ENCODE measurements at places on chromosomes 3 and 15.

DNA sequence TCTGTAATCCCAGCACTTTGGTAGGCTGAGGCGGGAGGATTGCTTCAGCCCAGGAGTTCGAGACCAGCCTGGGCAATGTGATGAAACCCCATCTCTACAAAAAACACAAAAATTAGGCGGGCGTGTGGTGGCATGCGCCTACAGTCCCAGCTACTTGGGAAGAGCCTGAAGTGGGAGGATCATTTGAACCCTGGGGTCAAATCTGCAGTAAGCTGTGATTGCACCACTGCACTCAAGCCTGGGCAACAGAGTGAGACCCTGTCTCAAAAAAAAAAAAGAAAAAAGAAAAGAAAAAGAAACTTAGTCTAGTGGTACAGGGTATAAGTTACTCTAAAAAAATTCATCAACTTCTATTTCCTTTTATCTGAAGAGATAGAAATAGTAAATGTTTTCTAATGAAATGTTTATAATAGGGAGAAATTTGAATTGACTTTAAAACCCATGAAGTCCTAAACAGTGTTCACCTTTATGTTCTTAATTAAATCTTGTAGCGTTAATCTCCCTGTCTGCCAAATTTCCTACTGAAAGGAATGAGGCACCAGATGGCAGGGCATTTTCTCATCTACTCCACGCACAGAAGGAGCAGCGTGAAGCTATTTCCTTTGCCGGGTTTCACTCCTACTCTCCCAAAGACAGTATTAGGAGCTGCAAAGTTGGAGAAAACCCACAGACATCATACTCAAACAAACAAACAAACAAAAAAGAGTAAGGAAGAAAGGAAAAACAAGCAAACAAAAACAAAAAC is 1.9 kb downstream of the PCLAF start:
- no peak for DNase-seq

- DNase-seq, result no peak
Measured at GRCh38 chr3:12807601-12808359, 11.3 kb downstream of the CAND2 start.

- no peak for DNase-seq
Measured at GRCh38 chr3:72309661-72310418, 524.9 kb upstream of the PROK2 start.

- no peak for DNase-seq
Measured at GRCh38 chr3:110198717-110199587, 861.6 kb upstream of the DPPA4 start.

DNA sequence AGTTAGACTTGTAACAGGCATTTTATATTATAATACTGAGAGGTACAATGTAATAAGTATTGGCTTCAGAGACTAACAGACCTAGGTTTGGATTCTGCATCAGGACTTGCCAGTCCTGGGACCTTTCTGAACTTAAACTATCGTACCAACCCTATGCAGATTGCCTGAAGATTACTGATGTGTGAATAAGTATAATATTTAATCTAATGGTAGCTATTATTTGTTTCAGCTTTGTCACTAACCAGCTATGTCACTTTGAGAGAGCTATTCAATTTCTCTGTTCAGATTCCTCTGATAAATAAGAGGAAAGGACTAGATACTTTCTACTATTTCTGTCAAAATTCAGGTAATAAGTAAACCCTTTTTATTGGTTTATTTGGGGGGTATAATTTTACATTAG is 184.4 kb upstream of the NECTIN3 start:
- DNase-seq, result no peak

DNA sequence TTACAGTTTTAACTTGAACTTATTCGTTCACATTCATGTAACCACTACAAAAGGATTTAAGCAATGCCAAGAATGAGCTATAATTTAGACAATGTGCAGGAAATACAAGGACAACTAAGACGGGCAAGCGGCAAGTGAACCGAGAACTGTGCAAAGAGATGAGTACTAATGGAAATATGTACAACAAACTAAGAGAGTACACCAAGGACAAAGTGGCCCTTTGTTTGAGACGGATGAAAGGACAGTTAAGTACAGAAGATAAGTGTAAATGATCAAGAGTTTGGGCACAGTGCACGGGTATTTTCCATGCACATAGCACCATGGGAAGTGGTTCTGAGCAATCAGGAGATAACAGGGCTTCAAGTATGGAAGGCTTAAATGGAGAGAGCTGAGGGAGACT is 281.7 kb downstream of the ROBO2 start:
- DNase-seq, result no peak

- DNase-seq, result no peak
Measured at GRCh38 chr3:127221446-127222035, 28.6 kb downstream of the PRR23E start.

- DNase-seq, result no peak
Measured at GRCh38 chr3:65793495-65794200, 245.1 kb downstream of the MAGI1 start.

DNA sequence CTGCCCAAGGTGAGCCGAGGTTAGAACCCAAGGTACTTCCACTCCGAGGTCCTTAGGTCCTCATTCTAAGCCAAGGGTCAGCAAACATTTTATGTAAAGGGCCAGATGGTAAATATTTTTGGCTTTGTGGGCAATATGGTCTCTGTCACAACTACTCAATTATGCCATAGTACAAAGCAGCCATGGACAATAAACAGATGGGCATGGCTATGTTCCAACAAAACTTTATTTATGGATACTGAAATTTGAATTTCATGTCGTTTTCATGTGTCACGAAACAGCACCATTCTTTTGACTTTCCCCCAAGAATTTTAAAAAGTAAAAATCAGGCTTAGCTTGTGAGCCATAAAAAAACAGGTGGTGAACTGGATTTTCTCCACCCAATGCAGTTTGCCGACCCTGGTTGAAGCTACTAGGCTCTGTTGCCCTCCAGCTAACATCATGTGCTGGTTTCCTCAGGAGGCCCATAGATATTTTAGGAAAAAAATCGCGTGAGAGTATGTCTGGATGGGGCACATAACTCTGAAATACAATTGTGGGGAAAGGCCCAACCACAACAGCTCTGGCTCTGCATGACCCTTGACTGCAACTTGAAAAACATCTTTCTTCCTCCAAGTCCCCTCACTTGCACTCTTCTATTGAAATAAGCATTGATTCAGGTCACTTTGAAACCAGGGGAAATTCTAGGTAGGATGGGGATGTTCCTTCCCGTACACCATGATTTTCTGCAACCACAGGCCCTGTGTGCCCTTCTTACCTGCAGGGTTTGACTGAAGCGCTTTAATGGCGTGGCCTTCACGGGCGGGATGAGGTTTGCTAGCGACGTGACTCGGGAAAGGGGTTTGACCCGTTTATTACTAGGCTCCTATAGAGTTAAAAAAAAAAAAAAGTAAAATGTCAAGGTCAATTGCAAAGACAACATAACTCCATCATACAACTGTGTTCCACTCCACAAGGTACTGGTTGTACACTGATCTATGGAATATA is 28.5 kb downstream of the ARHGEF3 start:
- DNase-seq, result no peak

DNA sequence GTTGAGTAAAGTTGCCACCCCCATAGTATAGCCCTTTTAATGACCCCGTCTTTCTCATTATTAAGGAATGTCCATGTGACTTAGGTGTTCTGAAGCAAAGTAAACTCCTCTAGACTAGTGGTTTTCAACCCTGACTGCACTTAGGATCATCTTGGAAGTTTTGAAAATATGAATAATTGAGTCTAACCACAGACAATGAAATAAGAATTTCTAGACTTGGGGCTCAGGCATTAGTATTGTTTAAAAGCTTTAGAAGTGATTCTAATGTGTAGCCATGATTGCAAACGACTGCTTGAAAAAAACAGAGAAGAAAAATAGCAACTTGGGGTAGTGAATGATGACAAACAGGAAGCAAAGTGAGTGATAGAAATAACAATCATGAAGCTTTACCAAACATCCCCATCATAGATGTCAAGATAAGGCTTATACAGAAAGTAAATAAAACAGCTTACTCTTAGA is 35.0 kb downstream of the ALCAM start:
- DNase-seq, result no peak

- peak; percentile 31 for DNase-seq
Measured at GRCh38 chr3:67655364-67656121, 1.1 kb upstream of the SUCLG2 start.

- no peak for DNase-seq
Measured at GRCh38 chr3:100117093-100117492, 2.8 kb upstream of the FILIP1L start.

DNA sequence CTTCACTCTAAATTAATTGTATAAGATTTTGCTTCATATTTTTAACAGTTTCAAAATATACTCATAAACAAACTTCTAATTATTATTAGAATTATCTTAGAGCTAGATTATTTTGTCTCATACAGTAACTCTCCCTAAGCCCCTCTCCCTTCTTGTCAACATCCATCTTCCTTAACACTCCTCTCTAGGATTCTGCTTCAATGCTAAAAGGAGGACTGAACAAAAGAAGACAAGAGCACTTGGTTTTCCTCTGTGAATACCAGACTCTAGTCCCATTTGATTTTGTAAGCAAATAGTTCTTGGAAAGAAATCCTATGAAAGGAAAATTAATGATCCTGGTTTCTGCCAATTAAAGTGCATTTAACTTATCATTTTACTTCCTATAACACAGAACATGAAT is 91.8 kb downstream of the KCNMB2 start:
- DNase-seq, result no peak

DNA sequence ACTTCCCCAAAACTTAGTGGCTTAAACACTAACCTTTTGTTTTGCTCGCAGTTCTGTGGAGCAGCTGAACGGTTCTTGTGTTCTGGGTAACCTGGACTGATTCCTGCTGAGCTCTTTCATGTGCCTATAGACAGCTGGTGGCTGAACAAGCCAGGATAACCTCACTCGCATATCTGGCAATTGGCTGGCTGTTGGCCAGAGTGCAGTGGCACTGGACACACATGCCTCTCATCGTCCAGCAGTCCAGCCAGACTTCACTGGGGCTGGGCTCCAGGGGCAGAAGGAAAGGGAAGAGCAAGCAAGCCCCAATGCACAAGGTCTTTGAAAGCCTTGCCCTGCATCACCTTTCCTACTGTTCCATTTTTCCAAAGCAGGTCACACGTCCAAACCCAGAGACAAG is 53.6 kb upstream of the GATA2 start:
- no peak for DNase-seq

DNA sequence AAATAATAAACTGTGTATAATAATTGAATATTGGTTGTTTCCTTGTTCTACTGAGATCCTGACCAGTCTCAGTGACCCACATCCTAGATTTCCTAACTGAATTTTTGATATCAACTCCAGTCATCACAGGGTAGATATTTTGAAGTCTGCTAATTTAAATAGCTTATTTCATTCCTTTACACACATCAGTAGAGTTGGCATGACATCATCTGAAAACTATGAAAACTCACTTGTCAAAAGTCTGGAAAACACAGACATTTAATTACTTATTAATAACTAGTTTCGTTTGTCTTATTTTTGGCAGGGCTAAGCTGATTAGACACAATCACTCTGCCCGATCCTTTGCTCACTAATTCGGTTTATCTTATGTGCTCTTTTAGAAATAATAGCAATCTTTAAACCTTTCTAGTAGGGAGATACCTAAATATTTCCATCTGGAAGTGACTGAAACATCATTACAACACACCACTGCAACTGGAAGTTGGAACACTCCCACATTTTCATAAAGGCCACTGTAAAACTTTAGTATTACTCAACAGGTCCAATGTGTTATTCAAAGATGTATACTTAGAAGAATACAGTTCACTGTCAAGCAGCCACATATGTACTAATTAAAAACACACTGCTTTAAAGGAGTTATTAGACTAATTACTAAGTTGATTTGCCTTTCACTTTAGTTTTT is 198.4 kb upstream of the ZNF717 start:
- no peak for DNase-seq

DNA sequence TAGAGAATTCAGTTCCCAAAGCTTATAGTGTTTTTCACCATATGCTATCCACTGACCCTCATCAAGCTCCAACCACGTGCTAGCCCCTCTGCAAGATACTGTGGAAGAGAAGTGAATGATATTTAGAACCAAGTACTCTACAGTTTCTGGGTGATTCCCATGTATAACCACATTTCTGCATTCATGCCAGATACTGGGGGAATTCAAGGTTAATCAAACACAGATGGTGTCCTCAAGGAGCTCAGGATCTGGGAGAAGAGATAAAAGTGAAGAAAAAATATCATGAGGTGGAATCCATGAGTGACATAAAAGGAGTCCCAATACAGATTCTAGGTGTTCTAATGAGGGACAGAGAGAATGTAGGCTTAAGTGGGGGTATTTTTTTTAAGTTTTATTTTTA is 195.8 kb downstream of the FHIT start:
- no peak for DNase-seq

DNA sequence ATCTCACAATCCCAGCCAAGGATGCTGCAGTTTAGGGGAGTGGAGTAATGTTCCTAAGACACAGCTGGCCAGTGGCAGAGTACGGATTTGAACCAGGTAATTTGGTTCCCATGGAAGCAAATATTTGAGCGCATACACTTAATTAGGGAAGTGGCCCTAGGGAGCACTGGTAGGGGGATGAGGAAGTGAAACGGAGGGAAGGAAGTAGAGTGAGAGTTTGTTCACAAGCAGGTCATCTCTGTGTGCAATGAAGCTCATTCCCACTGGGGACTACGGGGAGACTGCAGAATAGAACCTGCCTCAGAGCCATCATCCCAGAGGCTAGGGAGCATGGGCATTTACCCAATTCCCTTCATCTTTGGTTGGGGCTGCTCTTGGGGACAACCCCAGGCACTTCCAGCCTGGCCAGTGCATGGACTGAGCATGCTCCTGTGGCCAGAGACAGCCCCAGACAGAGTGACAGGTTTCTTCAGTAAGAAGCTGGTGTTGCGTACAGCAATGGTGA is 317.2 kb upstream of the PROK2 start:
- no peak for DNase-seq

GRCh38 chr3:147875498-147875897 is 466.3 kb downstream of the ZIC1 start:
- DNase-seq, result no peak

DNA sequence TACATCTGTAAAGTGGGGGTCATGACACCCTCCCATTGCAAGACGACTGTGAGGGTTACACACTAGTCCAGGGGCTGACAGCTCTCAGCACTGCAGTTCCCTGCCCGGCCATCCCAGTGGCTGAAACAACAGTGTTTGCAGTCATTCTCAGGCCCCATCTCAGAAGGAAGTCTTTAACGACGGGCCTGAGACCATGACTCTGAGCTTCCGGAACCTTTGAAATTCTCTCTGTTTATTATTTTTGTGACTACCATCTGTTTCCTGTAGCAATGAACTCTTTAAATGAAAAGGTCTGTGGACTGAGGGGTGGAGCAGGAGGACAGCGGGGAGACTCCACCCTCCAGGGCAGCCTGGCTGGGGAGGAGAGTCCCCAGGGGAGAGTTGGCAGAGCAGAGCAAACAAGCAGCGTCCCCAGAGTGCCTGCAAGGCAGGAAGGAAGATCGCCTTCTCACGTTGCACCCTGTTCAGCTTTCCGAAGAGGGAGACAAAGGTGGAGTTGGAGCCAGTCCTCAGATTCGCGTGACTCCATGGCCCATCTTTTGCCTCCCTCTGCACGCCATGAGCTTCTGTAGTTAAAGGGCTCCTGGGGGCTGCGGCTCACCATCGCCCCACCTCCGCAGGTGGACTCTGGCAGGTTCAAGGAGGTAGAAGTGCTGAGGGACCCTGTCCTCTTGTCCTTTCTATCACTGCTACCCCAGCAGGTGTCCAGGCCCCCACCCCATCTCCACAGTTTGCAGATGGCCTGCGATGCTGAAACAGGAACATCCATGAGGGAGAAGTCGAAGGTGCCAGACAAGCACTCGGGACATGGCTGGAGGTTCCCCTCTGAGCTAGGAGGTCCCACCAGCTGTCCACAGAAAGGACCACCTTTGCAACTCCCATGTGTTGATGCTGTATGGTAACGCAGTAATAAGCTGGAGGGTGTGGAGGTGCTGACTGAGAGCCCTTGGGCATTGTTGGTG is 525.8 kb upstream of the PROK2 start:
- DNase-seq, result no peak
